ENCODE measurements at places on chromosomes 12 and 14. TPM values are rescaled to one million over a fixed set of nuclear protein-coding genes. Genes with fewer than 3 reads are reported as not detected.

DNA sequence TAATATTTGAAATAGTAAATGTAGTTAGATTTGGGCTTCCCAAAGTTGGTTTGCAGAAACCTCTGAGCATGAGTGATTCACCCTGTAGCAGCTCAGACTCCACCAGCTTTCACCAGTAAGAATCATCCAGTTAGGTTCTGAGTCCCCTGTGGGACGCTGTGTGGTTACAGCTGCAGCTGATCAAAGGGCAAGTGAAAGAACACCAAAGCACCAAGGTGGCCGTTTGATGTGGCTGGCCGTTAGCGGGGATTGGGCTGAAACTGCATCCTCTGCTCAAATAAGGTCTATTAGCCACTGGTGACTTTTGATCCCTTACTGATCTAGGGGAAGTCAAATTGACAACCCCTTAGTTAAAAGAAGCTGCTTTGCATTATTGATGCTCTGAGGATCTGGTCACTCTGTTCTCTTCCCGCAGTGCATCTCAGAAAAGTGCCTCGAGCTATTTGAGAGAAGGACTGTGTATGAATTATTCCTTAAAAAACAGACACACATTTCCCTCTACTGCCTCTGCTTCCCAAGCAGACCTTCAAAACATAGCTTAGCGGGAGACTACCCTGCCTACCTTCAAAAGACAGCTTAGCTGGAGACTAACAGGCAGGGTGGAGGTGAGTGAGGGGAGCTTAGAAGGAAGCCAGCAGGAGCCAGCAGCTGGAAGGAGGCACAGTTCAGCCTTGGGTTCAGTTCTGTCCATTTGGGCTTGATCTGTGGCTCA, 3.7 kb downstream of the ABHD12B start:
- DNase-seq = no peak

- no peak for DNase-seq
These were observed 37.5 kb downstream of the CCDC88C start for GRCh38 chr14:91380123-91380522.

- no peak for DNase-seq
These were observed 446.0 kb downstream of the AEBP2 start for GRCh38 chr12:19885093-19885812.

- DNase-seq = no peak
These were observed 16.7 kb downstream of the HMGA2 start for GRCh38 chr12:65840793-65841670.

GRCh38 chr12:112179916-112180315, 54.6 kb downstream of the TRAFD1 start:
- DNase-seq = no peak

- no peak for DNase-seq
These were observed 7.5 kb downstream of the CAMKK2 start for GRCh38 chr12:121288986-121289385.

The DNAJC22 gene
- 4.3 TPM for polyA plus RNA-seq

The FAM222A gene
- 0.12 TPM for polyA plus RNA-seq
